ENCODE measurements at places on chromosomes 3 and 15.

DNA sequence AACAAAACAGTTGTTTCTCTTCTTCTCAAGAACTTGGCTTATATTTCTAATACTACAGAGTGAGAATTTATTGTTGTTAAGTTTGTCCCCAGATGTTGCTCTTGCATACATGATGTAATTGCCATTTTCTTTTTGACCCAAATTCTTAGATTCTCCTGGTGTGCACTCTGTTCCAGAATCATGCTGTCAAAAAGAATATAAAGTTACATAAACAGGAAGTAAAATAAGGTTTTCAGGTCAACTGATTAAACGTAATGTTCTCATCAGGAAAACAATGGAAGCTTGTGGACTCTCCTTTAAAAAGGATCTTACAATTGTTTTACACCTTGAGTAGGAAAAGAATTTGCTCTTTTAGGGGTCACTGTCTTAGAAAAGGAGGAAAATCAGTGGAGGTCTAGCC, 121.8 kb downstream of the ADAM10 start:
- DNase-seq = no peak

DNA sequence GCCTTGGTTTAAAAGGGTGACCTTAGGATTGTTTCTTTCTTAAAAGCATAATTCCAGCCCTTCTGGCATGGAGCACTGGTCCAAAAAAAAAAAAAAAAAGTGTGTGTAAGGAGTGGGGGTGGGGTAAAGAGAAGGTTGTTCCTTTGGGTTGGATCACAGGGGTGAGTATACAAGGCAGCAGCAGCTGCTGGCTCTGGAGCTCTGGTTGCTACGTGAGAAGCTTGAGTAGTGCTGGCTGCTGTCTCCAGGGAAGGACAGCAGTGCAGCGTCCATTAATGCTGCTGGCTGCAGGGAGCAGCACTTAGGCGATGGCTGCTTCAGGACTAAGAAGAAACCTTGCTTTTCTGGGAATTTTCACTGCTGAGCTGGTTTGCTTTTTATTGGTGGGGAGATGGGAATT, 2.3 kb downstream of the SETD5 start:
- DNase-seq = peak; percentile 90

- DNase-seq = no peak
Measured at GRCh38 chr3:150411546-150411945, 3.4 kb downstream of the TSC22D2 start.

GRCh38 chr15:34849364-34849959, 54.1 kb upstream of the ACTC1 start:
- no peak for DNase-seq

DNA sequence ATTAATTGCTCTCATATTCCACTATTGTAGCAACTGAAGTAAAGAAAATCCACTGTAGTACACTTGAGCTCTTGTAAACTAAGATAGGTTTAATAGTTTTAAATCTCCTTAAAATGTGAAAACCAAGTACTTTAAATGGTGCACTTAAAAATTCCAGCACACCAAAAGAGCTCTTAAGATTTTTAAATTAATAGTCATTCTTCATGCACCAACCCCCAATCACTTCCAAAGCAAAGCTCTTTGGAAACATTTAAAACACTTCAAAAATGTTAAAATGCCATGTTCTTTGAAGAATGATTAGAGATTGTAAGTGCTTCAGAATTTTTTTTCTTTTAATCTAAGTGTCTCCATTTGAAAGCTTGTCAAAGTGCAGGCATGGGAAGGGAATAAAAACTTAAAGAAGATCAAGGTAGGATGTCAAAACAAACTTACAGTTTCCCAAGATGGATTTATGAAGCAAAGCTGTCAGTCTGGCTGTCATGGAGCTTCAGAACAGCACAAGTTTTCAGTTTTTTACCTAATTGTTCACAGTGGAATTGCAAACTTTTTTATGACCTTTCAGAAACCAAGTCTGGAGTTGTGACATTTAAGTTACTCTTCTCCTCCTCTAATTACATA, 84.3 kb downstream of the ARPP21 start:
- DNase-seq = no peak

- DNase-seq = no peak
Measured at GRCh38 chr15:96303503-96304056, 26.9 kb upstream of the NR2F2 start.

GRCh38 chr3:113436809-113437208, 4.5 kb downstream of the CFAP44 start:
- DNase-seq = no peak

- DNase-seq = peak; percentile 64
Measured at GRCh38 chr3:13495921-13496723, 16.0 kb downstream of the HDAC11 start.

DNA sequence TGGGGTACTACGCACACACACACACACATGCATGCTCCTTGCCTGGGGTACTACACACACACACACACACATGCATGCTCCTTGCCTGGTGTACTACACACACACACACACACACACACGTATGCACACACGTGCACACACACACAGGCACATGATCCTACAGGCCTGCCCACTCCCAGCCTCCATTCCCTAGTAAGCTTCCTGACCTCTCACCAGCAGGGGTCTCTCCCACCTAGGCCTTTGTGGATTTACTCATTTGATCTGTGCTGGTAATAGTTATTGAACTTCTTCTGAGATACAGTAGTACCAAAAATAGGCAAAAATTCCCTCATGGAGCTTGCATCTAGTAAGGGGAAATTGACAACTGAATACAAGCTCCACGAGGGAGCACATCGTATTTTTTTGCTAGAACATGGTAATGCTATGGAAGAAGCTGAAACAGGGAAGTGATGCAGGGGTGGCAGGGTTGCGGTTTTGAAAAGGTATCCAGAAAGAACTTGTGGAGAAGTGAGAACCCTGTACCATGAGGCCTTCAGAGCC, 19.1 kb downstream of the TTC21A start:
- no peak for DNase-seq

DNA sequence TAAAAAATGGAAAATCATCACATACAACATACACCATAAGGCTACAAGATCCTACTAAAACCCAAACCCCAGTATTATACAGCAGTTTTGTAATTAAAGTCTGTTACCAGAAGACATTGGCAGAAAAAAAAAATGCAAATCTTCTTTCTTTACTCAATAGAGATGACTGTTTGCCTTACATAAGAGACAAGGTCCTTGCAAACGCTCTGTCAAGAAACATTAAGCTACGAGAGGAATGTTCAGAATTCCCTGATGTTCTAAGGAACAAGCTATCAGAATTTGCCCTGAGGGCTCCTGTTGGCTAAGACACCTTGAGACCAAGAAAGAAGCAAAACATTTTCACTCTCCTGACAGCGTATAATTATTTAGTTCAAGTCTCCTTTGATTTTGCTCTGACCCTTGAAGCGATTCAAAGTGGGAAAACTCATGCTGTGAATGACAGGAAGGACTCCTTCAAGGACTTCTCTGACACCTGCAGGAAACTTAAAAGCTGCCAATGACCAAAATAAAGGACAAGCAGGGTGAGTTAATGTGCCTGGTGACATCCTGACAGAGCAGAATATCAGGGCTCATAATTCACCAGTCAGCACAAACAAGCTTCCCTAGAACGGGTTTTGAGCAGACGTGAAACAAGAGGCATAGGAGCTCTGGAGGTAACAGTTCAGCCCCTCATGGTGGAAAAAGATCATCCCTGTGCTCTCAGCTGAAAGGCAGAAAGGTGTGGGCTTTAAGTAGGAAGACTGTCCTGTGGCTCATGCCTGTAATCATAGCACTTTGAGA, 2.5 kb downstream of the SCAMP2 start:
- DNase-seq = no peak

GRCh38 chr15:40070608-40071218, 31.7 kb upstream of the SRP14 start:
- DNase-seq = no peak

- DNase-seq = no peak
Measured at GRCh38 chr3:55716611-55717225, 229.6 kb upstream of the WNT5A start.

- DNase-seq = no peak
Measured at GRCh38 chr3:52880474-52880873, 16.9 kb downstream of the STIMATE start.

GRCh38 chr15:37138591-37139215, 38.4 kb upstream of the MEIS2 start:
- no peak for DNase-seq

DNA sequence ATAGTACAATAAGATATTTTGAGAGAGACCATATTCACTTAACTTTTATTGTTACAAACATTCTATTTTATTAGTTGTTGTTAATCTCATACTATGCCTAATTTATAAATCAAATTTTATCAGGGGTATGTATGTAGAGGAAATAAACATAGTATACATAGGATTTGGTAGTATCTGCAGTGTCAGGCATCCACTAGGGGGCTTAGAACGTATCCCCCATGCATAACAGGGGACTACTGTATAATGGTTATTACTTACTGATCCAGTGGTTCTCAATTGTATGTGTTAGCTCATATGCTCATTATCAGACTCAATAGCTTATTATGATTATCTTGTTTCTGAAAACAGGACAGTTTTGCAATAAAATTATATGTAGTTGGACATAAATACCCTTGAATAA, 27.6 kb downstream of the CMC1 start:
- DNase-seq = no peak

- DNase-seq = no peak
Measured at GRCh38 chr3:128864351-128864811, 15.0 kb upstream of the ACAD9 start.

- DNase-seq = peak; percentile 19
Measured at GRCh38 chr3:53938645-53939044, 47.0 kb upstream of the SELENOK start.

DNA sequence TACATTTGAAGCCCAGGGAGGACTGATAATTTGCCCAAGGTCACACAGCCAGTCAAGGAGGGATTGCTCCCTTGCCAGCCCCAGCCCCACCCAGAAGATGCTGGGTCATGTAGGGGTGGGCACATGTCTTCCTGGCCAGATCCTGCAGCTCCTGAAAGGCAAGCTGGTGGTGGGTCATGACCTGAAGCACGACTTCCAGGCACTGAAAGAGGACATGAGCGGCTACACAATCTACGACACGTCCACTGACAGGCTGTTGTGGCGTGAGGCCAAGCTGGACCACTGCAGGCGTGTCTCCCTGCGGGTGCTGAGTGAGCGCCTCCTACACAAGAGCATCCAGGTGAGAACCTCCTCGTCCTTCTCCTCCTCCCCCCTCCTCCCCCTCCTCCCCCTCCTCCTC, 13.2 kb downstream of the ISG20 start:
- DNase-seq = no peak

GRCh38 chr15:78999636-79000035, 54.8 kb upstream of the CTSH start:
- no peak for DNase-seq

- no peak for DNase-seq
Measured at GRCh38 chr3:152671446-152672319, 163.2 kb upstream of the P2RY1 start.

GRCh38 chr3:172559020-172559419, 35.8 kb upstream of the TNFSF10 start:
- no peak for DNase-seq

- no peak for DNase-seq
Measured at GRCh38 chr3:38099518-38099917, 37.4 kb downstream of the ACAA1 start.
